ENCODE measurements at places on chromosomes 16 and 17. TPM values are rescaled to one million over a fixed set of nuclear protein-coding genes. Genes with fewer than 3 reads are reported as not detected.

The CCL7 gene
- total RNA-seq, result not detected

The DNASE1L2 gene
- total RNA-seq, result 0.93 TPM

The RABEP1 gene
- total RNA-seq, result 46.3 TPM

The ARHGAP23 gene
- total RNA-seq, result 70.9 TPM

The KRTAP2-3 gene
- total RNA-seq, result not detected

The CASKIN1 gene
- total RNA-seq, result 0.13 TPM

The C16orf46 gene
- total RNA-seq, result 1.2 TPM

The SBK1 gene
- total RNA-seq, result 0.12 TPM

The DDX52 gene
- 15.6 TPM for total RNA-seq

The FBXW10 gene
- 0.19 TPM for total RNA-seq

The CCDC200 gene
- not detected for total RNA-seq

GRCh38 chr17:50152736-50153135 is 2.3 kb upstream of the PPP1R9B start:
- DNase-seq, result no peak

GRCh38 chr17:63426041-63426916 is 19.8 kb downstream of the CYB561 start:
- no peak for DNase-seq

GRCh38 chr17:69485251-69485661 is 70.8 kb downstream of the MAP2K6 start:
- no peak for DNase-seq

DNA sequence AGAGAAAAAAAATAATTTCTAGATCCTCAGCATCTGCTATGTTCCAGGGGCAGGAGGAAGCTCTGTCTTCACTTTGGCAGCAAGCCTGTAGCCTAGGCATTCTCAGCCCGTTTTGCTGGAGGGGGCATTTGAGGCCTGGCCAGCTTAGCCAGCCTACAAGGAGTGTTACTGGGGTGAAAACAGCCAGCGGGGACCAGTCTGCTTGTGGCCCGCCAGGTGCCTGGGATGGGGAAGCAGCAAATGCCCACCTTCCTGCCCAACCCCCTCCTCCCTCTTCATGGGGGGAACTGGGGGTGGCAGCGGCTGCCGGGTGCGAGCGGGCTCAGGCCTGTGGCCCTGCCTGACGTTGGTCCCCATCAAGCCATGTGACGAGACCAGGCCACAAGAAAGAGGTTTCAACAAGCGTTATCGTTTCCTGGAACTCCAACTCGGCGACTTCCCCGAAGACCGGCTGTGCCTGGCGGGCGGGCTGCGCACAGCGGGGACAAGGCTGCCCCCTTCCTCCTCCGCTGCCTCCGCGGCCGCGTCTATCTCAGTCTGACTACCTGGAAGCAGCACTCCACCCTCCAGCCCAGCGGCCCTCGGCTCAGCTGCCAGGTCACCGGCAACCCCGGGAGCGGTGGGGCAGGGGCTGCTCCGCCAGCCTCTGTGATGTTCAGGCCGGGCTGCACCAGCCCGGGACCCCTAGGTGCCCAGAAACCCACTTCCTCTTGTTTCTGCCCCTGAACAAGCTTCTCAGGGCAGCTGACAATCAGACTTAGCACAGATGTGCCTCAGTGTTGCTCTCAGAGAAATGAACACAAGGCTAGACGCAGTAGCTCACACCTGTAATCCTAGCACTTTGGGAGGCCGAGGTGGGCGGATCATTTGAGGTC is 22.9 kb downstream of the SOCS1 start:
- DNase-seq, result no peak

DNA sequence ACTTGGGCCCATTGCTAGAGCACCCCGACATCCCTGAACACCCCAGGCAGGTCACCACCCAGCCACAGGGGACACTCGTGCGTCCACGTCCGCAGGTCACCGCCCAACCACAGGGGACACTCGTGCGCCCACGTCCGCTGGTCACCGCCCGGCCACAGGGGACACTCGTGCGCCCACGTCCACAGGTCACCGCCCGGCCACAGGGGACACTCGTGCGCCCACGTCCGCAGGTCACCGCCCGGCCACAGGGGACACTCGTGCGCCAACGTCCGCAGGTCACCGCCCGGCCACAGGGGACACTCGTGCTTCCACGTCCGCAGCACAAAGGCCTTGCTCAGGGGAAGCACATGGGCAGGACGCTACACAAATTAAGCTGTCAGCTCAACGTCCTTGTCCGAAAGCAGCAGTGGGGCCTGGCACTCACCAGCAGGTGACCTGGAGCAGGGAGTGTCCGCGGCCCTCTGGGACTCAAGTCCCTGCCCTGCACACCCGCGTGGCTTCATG is 17.7 kb downstream of the GALNS start:
- DNase-seq, result no peak

GRCh38 chr16:1002399-1003166 is 21.0 kb downstream of the SOX8 start:
- peak; percentile 43 for DNase-seq

GRCh38 chr17:50210240-50211225 is 9.1 kb upstream of the COL1A1 start:
- DNase-seq, result peak; percentile 77

DNA sequence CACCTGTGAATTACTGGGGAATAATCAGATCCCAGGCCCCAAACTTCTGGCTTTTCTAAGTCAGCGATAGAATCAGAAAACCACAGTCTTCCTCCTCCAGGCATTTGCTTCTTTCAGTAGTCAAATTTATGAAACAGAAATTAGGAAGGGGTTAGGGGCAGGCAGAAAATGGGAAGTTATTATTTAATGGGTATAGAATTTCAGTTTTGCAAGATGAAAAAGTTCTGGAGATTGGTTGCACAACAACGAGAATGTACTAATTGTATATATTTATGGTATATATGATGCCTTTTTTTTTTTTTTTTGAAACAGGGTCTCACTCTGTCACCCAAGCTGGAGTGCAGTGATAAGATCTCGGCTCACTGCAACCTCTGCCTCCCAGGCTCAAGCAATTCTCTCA is 23.5 kb downstream of the ORC6 start:
- no peak for DNase-seq

DNA sequence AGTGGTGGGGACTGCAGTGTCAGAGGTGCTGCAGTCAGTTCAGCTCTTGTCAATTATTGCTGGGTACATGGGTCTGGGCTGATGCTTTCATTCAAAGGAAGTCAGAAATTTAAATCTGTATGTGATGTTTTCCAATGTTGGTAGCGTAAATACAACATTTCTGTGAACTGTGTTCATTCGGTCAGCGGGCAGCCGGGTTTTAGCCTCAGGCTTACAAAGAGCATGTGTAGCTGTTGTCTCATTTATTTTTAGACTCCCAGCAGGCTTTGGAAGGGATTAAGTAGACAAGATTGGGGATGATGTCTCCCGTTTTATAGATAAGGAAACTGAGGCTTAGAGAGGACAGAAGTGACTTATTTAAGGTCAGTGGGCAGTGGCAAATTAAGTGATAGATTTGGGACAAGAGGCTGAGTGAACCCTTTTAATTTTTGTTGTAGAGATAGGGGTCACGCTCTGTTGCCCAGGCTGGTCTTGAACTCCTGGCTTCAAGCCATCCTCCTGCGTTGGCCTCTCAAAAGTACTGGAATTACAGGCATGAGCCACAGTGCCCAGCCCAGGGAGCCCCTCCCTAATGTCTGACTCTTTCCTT is 8.1 kb downstream of the AQP8 start:
- no peak for DNase-seq

DNA sequence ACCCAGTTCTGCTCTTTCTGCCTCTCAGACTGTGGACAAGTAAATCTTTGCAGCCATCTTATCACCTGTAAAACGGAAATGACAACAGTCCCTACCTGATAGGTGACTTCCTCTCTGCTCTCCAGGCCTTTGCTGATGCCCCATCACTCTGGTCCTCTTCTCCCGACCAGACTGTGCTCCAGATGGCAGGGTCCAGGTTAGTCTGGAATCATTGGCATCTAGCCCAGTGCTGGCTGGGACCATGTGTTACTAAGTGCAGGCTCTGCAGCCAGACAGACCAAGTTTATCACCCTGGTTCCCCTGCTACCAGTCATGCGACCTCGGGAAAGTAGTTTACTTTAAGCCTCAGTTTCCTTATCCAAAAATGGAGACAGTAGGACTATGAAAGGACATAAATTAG is 1.8 kb upstream of the NUBP1 start:
- no peak for DNase-seq

- no peak for DNase-seq
Observed at GRCh38 chr16:7579454-7579853, 246.8 kb downstream of the RBFOX1 start.

GRCh38 chr17:78876094-78876597 is 26.9 kb downstream of the CEP295NL start:
- no peak for DNase-seq

- no peak for DNase-seq
Observed at GRCh38 chr16:51540259-51540658, 389.2 kb upstream of the SALL1 start.

DNA sequence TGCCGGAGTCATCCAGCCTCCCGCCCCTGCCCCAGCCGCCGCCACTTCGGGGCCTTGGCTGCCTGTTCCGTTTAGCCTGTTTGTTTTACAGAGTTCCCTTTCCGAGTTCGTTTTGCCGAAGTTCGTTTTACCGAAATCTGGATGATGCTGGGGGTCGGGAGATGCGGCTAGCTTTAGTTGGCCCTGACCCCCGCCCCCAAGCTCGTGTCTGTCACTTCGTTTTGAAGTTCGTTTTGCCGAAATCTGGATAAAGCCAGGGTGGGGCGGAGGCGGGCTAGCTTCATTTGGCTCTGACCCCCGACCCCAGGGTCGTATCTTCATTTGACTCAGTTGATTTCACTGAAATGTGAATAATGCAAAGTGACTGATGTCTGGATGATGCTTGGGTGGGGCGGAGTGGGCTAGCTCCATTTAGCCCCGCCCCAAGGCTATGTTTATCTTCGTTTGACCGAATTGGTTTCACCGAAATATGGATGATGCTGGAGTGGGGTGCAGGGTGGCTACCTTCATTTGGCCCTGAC is 591 bp downstream of the PSMD7 start:
- peak; percentile 38 for DNase-seq

GRCh38 chr17:56481659-56482058 is 111.8 kb upstream of the NOG start:
- no peak for DNase-seq

GRCh38 chr17:14325618-14326167 is 24.8 kb downstream of the HS3ST3B1 start:
- DNase-seq, result no peak

- no peak for DNase-seq
Observed at GRCh38 chr17:56851008-56851407, 17.1 kb downstream of the DGKE start.

- DNase-seq, result no peak
Observed at GRCh38 chr17:19005789-19006430, 1.3 kb upstream of the FAM83G start.

- DNase-seq, result no peak
Observed at GRCh38 chr17:6450926-6451832, 6.9 kb downstream of the PIMREG start.

DNA sequence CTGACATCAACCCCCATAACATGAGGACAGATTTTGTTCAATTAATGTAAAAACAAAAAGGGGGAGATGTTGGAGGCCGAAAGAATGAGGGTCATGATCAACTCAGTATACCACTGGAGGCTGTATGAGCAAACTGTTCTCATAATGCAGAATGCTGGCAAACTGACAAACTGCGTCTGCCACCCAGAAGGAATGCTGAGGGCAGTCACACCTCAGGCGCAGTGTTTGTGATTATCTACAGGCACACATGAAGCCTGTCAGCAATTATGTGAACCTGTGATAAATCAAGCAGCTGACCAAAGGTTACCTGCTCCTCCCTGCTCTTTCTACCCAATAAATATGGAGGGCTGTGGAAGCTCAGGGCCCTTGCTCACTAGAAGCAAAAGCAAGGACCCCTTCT is 27.3 kb downstream of the CD300LG start:
- DNase-seq, result no peak

- no peak for DNase-seq
Observed at GRCh38 chr17:83190004-83190385, 110.6 kb downstream of the METRNL start.

DNA sequence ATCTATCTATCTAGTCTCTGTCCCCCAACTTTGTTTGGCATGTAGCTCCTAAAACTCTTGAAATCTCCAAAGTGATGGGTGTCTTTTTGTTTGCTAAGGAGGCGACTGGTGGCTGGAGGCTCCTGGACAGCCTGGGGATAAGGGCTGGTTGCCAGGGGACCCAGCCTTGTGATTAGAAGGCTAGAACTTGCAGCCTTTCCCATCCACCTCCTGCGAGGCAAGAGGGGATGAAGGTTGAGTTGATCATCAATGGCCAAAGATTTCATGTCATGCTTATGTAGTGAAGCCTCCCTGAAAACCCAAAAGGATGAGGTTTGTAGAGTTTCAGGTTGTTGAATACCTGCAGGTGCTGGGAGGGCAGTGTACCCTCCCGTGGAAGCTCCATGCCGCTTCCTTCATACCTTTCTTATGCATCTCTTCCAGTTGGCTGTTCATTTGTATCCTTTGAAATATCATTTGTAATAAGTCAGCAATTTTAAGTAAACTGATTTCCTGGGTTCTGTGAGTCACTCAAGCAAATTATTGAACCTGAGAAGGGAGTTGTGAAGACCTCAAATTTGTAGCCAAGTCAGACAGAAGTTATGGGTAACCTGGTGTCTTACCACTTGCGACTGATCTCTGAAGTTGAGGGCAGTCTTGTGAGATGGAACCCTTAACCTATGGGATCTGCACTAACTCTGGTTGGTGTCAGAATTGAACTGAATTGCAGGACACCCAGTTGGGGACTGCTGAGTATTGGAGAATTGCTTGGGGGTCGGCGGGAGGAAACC is 202.4 kb downstream of the SEC14L1 start:
- no peak for DNase-seq

- DNase-seq, result no peak
Observed at GRCh38 chr17:10843811-10844210, 5.9 kb upstream of the PIRT start.

- no peak for DNase-seq
Observed at GRCh38 chr16:82716361-82716855, 89.6 kb downstream of the CDH13 start.

DNA sequence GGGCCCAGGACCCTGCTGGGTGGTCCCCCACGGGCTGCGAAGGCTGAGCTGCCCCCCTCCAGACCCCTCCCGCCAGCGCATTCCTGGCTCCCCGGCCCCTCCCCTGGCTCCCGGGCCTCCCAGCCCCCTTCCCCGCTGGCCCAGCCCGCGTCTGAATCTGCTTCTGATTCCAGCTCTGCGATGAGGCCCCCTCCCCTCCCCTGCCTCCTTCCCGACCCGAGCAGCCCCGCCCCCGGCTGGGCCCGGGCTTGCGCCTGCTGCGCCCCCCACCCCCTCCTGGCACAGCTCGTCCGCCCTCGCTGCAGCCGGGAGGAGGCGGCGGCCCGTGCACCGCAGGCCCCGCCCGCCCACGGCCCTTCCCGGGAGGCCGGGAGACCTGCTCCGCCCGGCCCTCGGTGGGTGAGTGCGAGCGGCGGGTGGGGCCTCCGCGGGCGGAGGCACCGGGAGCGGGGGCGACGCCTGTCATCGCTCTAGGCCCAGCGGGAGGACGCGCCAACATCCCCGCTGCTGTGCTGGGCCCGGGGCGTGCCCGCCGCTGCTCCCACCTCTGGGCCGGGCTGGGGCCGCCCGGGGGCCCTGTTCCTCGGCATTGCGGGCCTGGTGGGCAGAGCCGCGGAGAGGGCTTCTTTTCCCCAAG is at the start of gene NTN3:
NTN3 (plus strand) TSS at position 282 of the 637 bp plus-strand sequence. CDS start 405 bp downstream, outside the sequence.
- DNase-seq, result no peak

Data from omental fat pad (tissue), 4 donors.